ENCODE measurements at places on chromosomes 16 and 17. TPM values are rescaled to one million over a fixed set of nuclear protein-coding genes. Genes with fewer than 3 reads are reported as not detected.

The C1QTNF8 gene
- not detected for polyA plus RNA-seq

The CCDC144A gene
- not detected for polyA plus RNA-seq

The KREMEN2 gene
- not detected for polyA plus RNA-seq

The AMZ2 gene
- 193 TPM for polyA plus RNA-seq

The YBX2 gene
- not detected for polyA plus RNA-seq

The HSPB9 gene
- not detected for polyA plus RNA-seq

The ELMO3 gene
- polyA plus RNA-seq: not detected

The KCNH6 gene
- polyA plus RNA-seq: not detected

The ASGR1 gene
- 0.81 TPM for polyA plus RNA-seq

The HOXB1 gene
- polyA plus RNA-seq: not detected

The GLIS2 gene
- not detected for polyA plus RNA-seq

The SRL gene
- not detected for polyA plus RNA-seq

The TPSD1 gene
- polyA plus RNA-seq: not detected

The CACNG1 gene
- not detected for polyA plus RNA-seq

The PRSS36 gene
- polyA plus RNA-seq: 6.9 TPM

The SDK2 gene
- not detected for polyA plus RNA-seq

Measured in immature natural killer cell (primary cell).